ENCODE measurements at places on chromosomes 11 and 22.
A peak's percentile ranks its signal among the peaks of the same experiment; 100 is the strongest.

DNA sequence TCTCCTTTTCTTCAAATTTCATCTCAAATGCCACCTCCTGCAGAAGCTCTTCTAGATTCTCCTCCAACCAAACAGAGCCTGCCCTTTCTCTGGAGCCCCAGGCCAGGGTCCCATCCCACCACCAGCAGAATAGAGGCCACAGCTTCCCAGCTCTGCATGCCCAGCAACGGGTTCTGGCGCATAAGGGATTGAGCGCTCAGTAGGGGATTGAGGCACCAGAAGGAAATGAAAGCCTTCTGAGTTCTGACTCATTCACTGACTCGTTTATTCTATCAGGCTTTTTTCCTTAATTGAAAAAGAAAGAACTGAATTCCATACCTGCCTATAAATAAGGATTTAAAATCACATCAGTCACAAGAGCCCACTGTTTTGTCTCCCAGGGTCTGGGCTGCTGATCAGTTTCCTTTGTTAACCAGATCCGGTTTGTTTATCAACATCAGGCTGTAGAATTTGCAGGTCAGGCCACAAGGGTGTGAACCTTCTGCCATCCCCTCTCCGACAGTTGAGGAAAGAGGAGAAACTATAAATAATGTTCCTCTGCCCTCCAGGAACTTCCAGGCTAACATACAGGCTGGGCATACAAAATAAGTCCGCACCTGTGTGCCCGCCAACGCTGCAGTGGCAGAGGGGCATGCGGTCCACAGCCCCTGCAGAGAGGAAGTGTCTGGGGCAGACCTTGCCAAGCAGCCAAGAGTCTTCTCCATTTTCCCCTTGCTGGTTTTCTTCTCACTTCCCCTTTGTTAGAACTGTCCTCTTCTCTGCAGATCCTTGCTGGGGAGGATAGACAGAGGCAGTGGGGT lies 63.5 kb upstream of the PRDM11 start:
- DNase-seq, result no peak

DNA sequence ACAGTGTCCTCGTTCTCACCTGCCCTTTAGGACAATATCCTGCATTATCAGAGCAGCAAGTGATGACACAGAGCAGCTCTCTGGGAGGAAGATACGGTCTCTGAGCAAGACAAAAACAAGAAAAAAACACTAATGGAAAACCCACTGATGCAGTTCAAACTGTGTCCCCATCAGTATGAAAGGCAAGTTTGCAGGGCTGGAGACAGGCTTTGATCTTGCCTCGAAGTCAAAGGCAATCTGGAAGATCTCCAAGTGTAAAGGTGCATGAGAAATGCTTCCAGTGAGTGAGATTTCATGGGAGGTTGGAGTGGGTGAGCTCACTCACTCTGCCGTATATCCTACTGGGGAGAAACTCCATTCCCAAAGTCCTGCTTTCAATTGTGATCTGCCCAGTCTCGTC lies 157.5 kb downstream of the KIRREL3 start:
- no peak for DNase-seq

GRCh38 chr11:34208266-34209135 lies 103.1 kb downstream of the NAT10 start:
- DNase-seq, result no peak

DNA sequence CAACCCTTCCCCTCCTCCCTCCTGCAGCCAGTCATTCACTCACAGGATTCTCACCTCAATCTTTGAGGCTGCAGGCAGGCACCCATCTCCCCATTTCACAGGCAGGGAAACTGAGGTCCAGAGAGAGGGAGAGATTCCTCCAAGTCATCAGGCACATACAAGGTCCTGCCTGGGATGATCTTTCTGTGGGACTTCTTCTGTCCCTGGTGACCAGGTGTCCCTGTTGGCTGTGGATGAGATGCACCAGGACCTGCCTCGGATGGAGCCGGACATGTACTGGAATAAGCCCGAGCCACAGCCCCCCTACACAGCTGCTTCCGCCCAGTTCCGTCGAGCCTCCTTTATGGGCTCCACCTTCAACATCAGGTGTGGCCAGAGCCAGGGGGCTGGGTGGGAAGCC lies 7.8 kb downstream of the FTH1 start:
- DNase-seq, result peak; percentile 2

DNA sequence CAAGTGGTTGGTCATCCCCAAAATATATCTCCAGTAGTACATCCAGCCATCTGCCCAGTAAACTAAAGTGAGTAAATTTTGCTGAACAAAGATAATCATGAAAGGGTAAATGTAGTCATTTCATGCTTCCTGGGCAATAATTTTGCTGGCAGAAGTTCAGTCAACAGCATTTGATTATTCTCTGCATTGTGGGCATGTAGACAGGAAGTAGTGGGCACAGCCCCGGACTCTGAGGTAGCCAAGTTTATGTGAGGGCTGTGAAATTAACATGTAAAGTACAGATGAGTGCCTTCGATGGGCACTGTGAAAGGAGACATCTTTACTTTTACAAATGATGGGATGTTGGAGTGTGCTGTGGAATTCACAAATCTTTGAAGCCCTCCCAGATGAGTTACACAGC lies 312.2 kb upstream of the MTNR1B start:
- DNase-seq, result no peak

DNA sequence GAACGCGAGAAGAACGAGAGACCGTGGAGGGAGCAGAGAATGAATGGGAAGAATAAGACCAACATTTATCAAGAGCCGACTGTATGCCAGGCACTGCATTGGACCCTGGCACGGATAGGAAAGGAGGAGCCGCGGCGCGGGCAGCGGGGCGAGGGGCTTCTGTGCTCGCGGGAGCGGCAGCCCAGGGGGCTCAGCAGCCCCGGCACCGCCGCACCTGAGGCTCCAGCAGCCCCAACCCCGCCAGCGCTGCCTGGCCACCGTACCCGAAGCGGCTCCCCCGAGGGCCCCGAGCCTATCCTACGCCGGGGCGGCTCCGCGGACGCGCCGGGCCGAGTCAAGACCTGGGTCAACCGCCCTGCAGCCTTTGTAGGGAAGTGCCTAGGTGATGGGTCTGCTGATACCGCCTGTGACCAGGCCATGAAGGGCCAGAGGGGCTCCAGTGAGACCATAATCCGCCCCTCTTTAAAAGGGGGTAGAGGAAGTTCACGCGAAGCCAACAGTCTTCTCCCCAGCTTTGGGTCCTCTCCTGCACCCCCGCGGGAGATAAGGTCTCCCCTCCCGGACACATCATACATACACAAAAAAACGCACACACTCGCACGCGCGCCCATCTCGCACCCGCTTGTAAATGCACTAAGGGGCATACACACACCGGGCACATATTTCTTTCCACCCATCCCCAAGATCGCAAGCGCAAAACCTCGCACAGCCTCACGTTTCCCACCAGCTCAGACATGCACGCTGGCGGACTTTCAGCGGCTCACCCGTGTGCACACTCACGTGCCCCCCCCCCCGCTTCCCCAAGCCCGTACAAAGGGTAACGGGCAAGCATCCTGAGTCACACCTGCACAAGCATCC lies 935 bp upstream of the RTN4RL2 start:
- DNase-seq, result no peak
